ENCODE measurements at places on chromosomes 11 and 22.

DNA sequence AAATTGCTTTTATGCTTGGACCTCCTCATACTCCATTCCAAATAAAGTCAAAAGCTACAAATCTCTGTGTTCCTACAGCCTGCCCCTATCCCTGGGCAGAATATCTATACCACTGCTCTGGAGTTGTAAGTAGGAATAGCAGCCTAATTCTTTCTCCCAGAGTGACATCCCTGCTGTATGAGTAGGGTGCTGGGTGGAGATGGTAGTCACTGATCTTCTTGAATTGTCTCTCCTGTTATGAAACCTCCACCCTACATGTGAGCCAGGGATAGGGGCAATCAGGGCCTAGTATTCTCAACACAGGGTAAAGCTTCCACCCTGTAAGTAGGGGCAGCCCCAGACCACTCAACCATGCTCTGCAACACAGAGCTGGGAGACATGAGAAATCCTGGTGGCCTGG, 19.8 kb downstream of the GALNT18 start:
- no peak for DNase-seq

DNA sequence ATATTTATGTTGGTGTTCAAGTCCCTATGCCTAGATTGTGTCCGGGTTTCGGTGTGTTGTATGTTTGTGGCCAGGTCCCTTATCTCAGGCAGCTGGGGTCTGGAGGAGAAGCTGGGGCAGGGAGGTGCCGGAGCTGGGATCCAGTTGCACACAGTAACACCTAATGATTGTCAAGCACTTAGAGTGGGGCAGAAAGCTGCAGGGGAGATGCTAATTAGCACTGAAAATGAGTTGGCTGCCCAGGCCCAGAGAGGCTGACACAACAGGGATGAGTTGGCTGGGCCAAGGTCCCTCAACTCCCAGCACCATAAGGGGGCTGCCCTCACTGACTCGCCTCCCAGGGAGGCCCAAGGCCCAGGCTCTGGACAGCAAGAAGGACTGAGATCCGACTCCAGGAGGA, 12.2 kb downstream of the PDE2A start:
- DNase-seq = no peak

GRCh38 chr11:8739309-8739793, 56.8 kb downstream of the RPL27A start:
- no peak for DNase-seq

- peak; percentile 81 for DNase-seq
Measured at GRCh38 chr11:20363500-20364340, at the start of gene HTATIP2. Gene HTATIP2 (plus strand): TSS chr11:20363714. CDS start chr11:20364238, 524 bp downstream.

DNA sequence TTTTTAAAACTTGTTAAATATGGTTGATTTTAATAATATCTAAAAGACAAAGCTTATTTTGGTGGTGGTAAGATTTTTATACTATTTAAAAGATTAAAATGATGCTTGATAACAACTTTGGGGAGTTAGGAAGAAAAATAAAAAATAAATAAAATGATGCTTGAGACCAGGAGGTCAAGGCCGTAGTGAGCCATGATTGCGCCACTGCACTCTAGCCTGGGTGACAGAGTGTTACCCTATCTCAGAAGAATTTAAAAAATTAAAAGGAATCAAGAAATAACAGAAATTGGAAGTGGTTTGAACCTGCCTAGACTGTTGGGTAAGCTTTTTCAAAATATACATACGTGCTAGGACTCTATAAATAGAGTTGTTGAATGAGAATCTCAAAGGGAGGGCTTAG, 12.1 kb upstream of the DNAJB7 start:
- DNase-seq = no peak

DNA sequence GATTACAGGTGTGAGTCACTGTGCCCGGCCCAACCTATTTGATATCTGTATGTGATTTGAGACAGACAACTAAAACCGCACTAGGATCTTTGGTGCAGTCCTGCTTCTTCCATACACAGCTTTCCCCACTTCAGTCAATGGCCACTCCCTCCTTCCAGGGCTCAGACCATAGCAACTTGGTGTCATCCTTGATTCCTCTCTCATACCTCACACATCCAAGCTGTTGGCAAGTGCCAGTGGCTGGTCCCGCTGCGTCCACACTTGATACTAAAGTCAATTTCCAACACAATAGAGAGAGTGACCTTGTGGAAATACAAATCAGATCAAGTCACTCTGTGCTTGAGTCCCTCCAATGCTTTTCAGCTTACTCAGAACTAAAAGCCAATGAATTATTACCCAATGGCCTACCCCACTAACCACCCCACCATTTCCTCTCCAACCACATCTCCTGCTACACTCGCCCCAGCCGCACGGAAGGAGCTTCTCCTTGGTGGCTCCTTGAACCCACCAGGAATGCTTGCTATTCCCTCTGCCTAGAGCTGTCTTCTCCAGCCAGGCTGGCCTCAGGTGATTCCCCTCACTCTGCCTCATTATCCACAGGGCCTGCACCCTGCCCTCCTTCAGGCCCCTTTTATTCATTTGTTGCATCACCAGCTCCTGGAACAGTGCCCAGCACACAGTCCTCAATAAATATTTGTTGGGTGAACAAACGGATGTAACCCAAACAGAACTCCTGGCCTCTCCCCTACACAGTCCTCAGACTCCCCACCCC, 12.9 kb downstream of the ABTB2 start:
- peak; percentile 49 for DNase-seq

Data from activated CD8-positive, alpha-beta memory T cell treated with anti-CD3 and anti-CD28 coated beads, Interleukin-2, amount 10 ng/mL, durations not matched to agents 7 days and 5 days (primary cell).